ENCODE measurements at places on chromosomes 2 and 18. TPM values are rescaled to one million over a fixed set of nuclear protein-coding genes. Genes with fewer than 3 reads are reported as not detected.

Gene SLC8A1
- total RNA-seq = 9.4 TPM

GRCh38 chr2:12935796-12936195 is 219.1 kb downstream of the TRIB2 start:
- no peak overlapping the region for H3K27ac ChIP-seq
- H3K4me1 ChIP-seq = no peaks in the 10 kb centered on the region
- H3K4me3 ChIP-seq = no peak overlapping the region

DNA sequence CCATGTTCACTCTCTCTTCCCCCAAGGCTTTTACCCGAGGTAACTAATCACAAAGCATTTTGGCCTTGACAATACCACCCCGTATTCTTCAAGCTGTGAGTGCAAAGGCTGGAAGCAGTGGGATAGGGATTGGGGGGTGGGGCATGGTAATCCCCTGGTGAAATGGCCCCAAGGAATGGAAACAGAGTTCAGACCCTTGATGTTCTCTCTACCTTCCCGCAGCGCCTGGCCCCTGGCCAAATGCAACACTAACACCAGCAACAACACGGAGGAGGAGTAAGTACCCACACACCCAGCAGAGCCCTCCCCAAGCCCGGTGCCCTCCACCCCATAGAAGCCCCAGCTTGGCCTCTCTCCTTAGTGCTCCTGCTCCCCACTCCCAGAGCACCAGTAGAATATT is 36.9 kb downstream of the CNGA3 start:
- no peak for DNase-seq
- peaks cover 3% of the 10 kb centered on the region for H3K4me1 ChIP-seq
- H3K4me3 ChIP-seq = no peak overlapping the region
- no peaks in the 10 kb centered on the region for H3K27me3 ChIP-seq

GRCh38 chr2:106843910-106844250 is 42.1 kb downstream of the ST6GAL2 start:
- H3K4me1 ChIP-seq = no peaks in the 10 kb centered on the region
- H3K4me3 ChIP-seq = no peak overlapping the region
- H3K27me3 ChIP-seq = no peaks in the 10 kb centered on the region
- H3K27ac ChIP-seq = no peak overlapping the region
- DNase-seq = no peak
- no peaks in the 10 kb centered on the region for H3K36me3 ChIP-seq

- H3K27ac ChIP-seq = no peak overlapping the region
- H3K4me1 ChIP-seq = peaks cover 30% of the 10 kb centered on the region
- H3K36me3 ChIP-seq = no peaks in the 10 kb centered on the region
- no peak overlapping the region for H3K4me3 ChIP-seq
- H3K27me3 ChIP-seq = peaks cover 61% of the 10 kb centered on the region
- DNase-seq = no peak
Measured at GRCh38 chr18:46755315-46756024, 1.4 kb downstream of the ST8SIA5 start.

GRCh38 chr2:207683879-207684627 is 27.4 kb upstream of the CCNYL1 start:
- H3K36me3 ChIP-seq = no peaks in the 10 kb centered on the region
- no peak overlapping the region for H3K4me3 ChIP-seq
- no peaks in the 10 kb centered on the region for H3K4me1 ChIP-seq
- DNase-seq = no peak
- no peak overlapping the region for H3K27ac ChIP-seq
- no peaks in the 10 kb centered on the region for H3K27me3 ChIP-seq

- H3K27ac ChIP-seq = no peak overlapping the region
- H3K36me3 ChIP-seq = no peaks in the 10 kb centered on the region
- H3K27me3 ChIP-seq = no peaks in the 10 kb centered on the region
- DNase-seq = peak; percentile 27
- H3K4me3 ChIP-seq = no peak overlapping the region
- no peaks in the 10 kb centered on the region for H3K4me1 ChIP-seq
Measured at GRCh38 chr18:11251229-11251890, 102.0 kb upstream of the PIEZO2 start.

DNA sequence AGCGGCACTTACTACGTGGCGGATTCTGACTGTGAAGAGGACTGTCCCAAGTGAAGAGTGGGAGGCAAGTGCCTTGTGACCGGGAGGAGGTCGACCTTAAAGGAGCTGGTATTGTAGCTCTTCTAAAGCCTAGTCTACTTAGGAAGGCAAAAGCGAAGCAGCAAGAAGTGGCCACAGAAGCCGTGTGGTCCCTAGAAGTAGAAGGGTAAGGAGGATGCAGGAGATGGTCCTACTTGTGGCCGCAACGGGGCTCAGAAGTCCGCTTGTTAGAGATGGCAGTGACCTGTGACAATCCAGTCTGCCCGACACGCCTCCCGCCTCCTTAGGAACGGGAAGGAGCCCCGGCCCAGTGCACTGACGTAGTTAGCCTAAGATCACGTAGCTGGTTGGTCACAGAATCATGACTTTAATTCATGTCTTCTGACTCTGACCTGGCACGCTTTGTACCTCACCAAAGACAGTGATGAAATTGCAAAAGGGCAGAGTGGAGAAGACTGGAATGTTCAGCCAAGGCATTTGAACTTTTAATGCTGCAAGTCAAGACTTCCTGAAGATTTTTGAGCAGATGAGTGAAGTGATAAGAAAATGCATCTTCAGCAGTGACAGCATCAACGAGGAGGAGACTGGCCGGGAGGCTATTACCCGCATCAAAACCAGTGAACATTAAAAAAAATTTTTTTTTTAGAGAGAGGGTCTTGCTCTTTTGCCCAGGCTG is 749 bp upstream of the EIF2AK3 start:
- no peaks in the 10 kb centered on the region for H3K27me3 ChIP-seq
- peak overlapping the region; percentile 99 for H3K27ac ChIP-seq
- H3K4me1 ChIP-seq = peaks cover 19% of the 10 kb centered on the region
- H3K36me3 ChIP-seq = no peaks in the 10 kb centered on the region

GRCh38 chr18:79678665-79679551 is 695 bp upstream of the CTDP1 start:
- H3K36me3 ChIP-seq = peaks cover 25% of the 10 kb centered on the region
- DNase-seq = peak; percentile 96
- peak overlapping the region; percentile 81 for H3K4me3 ChIP-seq
- peak overlapping the region; percentile 98 for H3K27ac ChIP-seq

DNA sequence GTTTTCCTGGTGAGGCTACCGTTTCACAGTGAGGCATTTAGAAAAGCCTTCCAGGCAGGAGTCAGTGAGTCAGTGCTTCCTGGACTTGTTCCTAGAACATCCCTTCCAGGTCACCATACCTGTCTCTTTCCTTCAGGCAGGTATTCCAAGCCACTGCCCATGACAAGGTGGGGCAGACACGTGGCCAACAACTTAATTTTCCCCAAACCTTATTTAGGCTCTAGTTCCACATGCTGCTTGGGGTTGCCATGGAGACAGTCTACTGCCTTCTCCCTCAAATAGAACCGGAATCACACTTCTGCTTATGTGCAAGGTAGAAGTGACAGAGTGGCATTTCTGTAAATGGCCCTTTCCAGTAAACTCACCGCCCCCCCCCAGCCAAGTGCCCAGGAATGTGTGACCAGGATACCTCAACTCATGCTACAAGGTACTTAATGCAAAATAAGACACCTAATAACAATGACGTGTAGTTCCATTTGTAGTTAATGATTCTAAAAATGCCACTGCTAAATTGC is 258.3 kb downstream of the PRKCE start:
- H3K4me1 ChIP-seq = no peaks in the 10 kb centered on the region
- no peak overlapping the region for H3K27ac ChIP-seq
- no peaks in the 10 kb centered on the region for H3K36me3 ChIP-seq
- no peak overlapping the region for H3K4me3 ChIP-seq
- no peak for DNase-seq

- H3K27ac ChIP-seq = no peak overlapping the region
- H3K27me3 ChIP-seq = no peaks in the 10 kb centered on the region
- H3K36me3 ChIP-seq = no peaks in the 10 kb centered on the region
- H3K4me3 ChIP-seq = no peak overlapping the region
Measured at GRCh38 chr2:191382801-191383200, 137.6 kb downstream of the MYO1B start.

- no peaks in the 10 kb centered on the region for H3K27me3 ChIP-seq
- H3K4me3 ChIP-seq = no peak overlapping the region
- H3K4me1 ChIP-seq = peaks cover 39% of the 10 kb centered on the region
- no peak for DNase-seq
Measured at GRCh38 chr2:11754700-11755015, 8.2 kb downstream of the LPIN1 start.

DNA sequence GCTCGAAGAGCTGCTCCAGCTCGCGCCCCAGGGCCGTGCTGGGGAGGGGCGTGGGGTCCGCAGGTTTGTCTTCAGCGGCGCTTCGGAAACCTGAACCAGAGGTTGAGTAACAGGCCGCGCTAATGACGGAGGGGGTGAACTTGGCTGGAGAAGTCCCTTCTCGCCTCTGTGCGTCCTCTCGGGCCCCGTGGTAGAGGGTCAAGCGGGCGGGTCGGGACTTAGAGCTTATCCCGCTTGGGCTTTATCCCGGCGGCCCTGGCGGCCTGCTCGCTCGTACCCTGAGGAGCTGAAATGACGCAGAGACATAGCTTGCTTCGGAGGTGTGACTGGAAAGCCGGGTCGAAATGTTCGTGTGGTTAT is 479 bp downstream of the RNMT start:
- H3K27ac ChIP-seq = peak overlapping the region; percentile 95
- peak overlapping the region; percentile 82 for H3K4me3 ChIP-seq
- no peaks in the 10 kb centered on the region for H3K36me3 ChIP-seq
- H3K4me1 ChIP-seq = peaks cover 36% of the 10 kb centered on the region
- DNase-seq = no peak

Measured in tibial nerve (tissue), 4 donors.